GDM1 (cell line): ENCODE measurements at places on chromosomes 1 and 21.

GRCh38 chr1:76292418-76293184 lies 218.1 kb downstream of the ST6GALNAC3 start:
- no peak for DNase-seq

DNA sequence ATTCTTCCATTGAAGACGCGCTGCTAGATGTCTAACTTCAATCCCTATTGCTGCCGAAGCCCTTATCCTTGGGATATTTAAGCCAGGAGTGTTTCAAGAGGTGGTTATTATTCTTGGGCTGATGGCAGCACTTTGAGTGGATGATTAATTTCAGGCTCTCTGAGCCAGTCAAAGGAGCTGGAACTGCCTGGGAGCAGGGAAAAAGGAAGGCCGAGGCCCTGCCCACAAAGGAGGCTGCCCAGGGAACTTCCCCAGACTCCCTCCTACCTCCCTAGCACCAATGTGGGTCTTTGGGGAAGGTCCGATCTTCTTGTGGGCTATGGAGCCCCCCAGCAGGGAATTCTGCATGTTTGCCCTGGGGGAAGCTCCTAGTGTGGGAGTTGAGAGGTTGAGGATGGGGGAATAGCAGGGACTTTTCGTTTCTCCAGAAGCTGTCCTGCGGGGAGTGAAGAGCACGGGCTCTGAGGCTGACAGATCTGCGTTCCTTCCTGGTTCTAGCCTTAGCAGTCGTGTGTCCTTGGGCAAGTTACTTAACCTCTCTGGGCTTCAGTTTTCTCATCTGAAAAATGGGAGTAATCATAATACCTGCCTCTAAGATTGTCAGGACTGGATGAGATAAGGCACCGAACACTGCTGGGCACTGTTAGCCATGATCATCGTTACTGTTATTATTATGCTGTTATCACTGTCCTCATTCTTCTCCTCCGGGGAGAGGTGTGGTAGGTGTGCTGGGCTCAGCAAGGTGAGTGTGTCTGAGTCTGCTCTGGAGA lies 6.3 kb downstream of the KCNQ4 start:
- DNase-seq = no peak

- DNase-seq = no peak
Measured at GRCh38 chr1:17831597-17831996, 76.5 kb downstream of the ACTL8 start.

DNA sequence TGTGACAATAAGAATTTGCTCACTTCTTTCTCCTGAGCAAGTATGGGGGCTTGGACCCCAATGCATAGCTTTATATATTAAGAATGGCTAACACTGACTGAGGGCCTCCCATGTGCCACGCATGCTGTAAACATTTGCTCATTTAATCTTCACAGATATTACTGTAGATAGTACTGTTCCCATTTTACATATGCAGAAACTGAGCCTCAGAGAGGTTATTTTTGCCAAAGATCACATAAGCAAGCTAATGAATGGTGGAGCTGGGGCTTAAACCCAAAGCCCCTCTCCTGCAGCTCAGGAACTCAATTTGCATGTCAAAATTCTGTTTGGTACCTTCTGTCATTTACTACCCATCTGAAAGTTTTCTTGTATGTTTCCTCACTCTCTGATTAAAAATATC lies 163.5 kb upstream of the NFIA start:
- no peak for DNase-seq

DNA sequence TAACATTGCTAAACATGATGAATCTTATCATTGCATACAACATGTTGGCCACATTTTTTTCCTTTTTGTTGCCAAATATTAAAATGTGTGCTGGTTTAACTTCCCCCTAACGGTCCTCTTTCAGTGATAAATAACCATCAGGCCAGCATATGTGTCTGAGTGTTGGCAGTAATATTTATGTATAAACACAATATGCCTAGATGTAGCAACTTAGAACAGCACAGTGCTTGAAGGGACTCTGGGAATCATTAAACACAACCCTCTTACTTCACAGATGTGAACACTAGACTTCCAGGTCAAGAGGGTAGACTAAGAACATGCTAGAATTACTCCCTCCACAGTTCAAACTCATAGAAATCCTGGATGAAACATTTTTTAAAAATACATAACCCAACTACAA lies 581.8 kb downstream of the PLPP3 start:
- DNase-seq = no peak

GRCh38 chr1:48470481-48470855 lies 1.5 kb downstream of the SPATA6 start:
- DNase-seq = no peak

DNA sequence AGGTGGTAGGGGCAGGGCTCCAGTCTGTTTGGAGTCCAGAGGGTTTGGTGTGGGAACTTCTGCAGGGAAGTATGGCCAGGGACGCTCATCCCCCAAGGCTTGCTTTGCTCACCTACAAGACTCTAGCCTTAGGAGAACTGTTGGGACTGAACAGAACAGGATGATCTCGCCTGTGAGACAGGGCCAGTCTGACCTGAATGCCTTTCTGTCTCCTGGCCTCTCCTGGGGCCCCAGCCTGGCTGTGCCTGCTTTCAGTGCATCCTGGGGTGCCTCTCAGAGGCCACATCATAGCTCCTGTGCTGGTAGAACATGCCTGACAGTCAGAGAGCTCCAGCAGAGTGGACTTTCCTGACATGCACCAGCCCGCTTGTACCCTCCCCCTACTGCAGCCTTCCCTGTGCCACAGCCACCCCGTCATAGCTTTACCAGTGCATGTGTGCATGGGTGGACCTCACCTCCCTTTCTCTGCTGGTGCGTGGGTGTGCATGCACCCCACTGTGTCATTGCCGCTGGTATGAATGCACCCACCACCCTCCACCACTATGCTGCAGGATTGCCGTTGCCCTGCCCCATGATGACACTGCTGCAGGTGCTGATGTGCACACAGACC lies 165.8 kb downstream of the GIPC2 start:
- no peak for DNase-seq

- no peak for DNase-seq
Measured at GRCh38 chr1:66327588-66327987, 206.4 kb upstream of the SGIP1 start.

- DNase-seq = no peak
Measured at GRCh38 chr1:36790191-36790590, 244.1 kb downstream of the GRIK3 start.

- no peak for DNase-seq
Measured at GRCh38 chr1:25223471-25223870, 8.8 kb downstream of the SYF2 start.

- no peak for DNase-seq
Measured at GRCh38 chr1:46490406-46490655, 695 bp downstream of the DMBX1 start.

- DNase-seq = no peak
Measured at GRCh38 chr1:234320549-234320948, 52.7 kb upstream of the COA6 start.
